Cardiac ventricle fibroblast (primary cell): ENCODE measurements at places on chromosomes 3 and 15. TPM values are rescaled to one million over a fixed set of nuclear protein-coding genes. Genes with fewer than 3 reads are reported as not detected.

Gene LEKR1
- total RNA-seq = 0.37 and 0.88 TPM in 2 replicates

Gene TNFAIP8L3
- total RNA-seq = 6.6 and 11.5 TPM in 2 replicates

Gene TNFSF10
- 6.9 and 8.3 TPM in 2 replicates for total RNA-seq

Gene CNTN3
- total RNA-seq = not detected in 2 replicates

Gene MKRN3
- 0.37 TPM in 1 of 2 replicates, not detected in the other for total RNA-seq

Gene CLDN16
- total RNA-seq = not detected in 2 replicates

Gene PRKCD
- total RNA-seq = 7.5 and 10.3 TPM in 2 replicates

Gene GABRR3
- total RNA-seq = not detected in 2 replicates

Gene ERICH6
- total RNA-seq = not detected in 2 replicates

Gene CASR
- total RNA-seq = not detected in 2 replicates

Gene CIB2
- 4.7 and 4.9 TPM in 2 replicates for total RNA-seq

Gene PRTG
- total RNA-seq = 0.87 and 2.9 TPM in 2 replicates

Gene PARP14
- 20.4 and 27.8 TPM in 2 replicates for total RNA-seq

Gene LRIG1
- 6.6 and 7.2 TPM in 2 replicates for total RNA-seq

Gene CHRNA3
- not detected in 2 replicates for total RNA-seq

Gene GBE1
- 131 and 138 TPM in 2 replicates for total RNA-seq

Gene ABI3BP
- 38.0 and 65.4 TPM in 2 replicates for total RNA-seq

Gene DPPA2
- not detected in 2 replicates for total RNA-seq

Gene TRPM1
- total RNA-seq = not detected in 2 replicates

Gene MAP1A
- total RNA-seq = 22.8 and 24.6 TPM in 2 replicates

Gene CPEB1
- total RNA-seq = 1.2 and 4.8 TPM in 2 replicates

Gene DAPK2
- total RNA-seq = 6.4 and 6.9 TPM in 2 replicates

Gene ZNF502
- total RNA-seq = 3.4 and 5.5 TPM in 2 replicates

Gene PATL2
- total RNA-seq = 0.10 and 0.12 TPM in 2 replicates

Gene CCDC13
- 1.4 and 2.0 TPM in 2 replicates for total RNA-seq

Gene DNAH12
- 0.06 and 0.20 TPM in 2 replicates for total RNA-seq

Gene ETV5
- 11.2 and 15.7 TPM in 2 replicates for total RNA-seq

Gene RAB6B
- 0.29 and 1.7 TPM in 2 replicates for total RNA-seq

Gene PLCB2
- 0.10 and 0.25 TPM in 2 replicates for total RNA-seq

Gene PP2D1
- total RNA-seq = not detected in 2 replicates

Gene SNURF
- 2.0 and 4.6 TPM in 2 replicates for total RNA-seq

Gene BFSP2
- not detected in 2 replicates for total RNA-seq

Gene PSTPIP1
- not detected in 2 replicates for total RNA-seq

Gene IMPG2
- 0.20 and 0.37 TPM in 2 replicates for total RNA-seq

Gene ACKR2
- total RNA-seq = 0.39 and 1.00 TPM in 2 replicates

Gene LIPC
- total RNA-seq = 0.20 and 0.75 TPM in 2 replicates

Gene IL17RB
- total RNA-seq = not detected in 2 replicates

Gene SH3GL3
- 0.05 TPM in 1 of 2 replicates, not detected in the other for total RNA-seq

Gene RPN1
- 248 and 259 TPM in 2 replicates for total RNA-seq

Gene VGLL4
- total RNA-seq = 49.5 and 56.6 TPM in 2 replicates

Gene TMEM202
- total RNA-seq = not detected in 2 replicates

Gene C2CD4B
- 1.2 and 1.5 TPM in 2 replicates for total RNA-seq

Gene CLRN1
- not detected in 2 replicates for total RNA-seq
